ENCODE measurements at places on chromosomes 2 and 18. TPM values are rescaled to one million over a fixed set of nuclear protein-coding genes. Genes with fewer than 3 reads are reported as not detected.

- DNase-seq, result no peak
Measured at GRCh38 chr2:3598912-3599854, 4.3 kb downstream of the COLEC11 start.

- DNase-seq, result no peak
Measured at GRCh38 chr2:219595256-219595655, 2.4 kb upstream of the STK11IP start.

- peak; percentile 33 for DNase-seq
Measured at GRCh38 chr2:19357402-19358241, 801 bp downstream of the OSR1 start.

Gene METTL4
- 11.4 TPM for total RNA-seq

Gene CCDC68
- total RNA-seq, result 61.1 TPM

All from left colon (tissue), 2 donors.